Neural crest cell (in vitro differentiated cells): ENCODE measurements at places on chromosomes 4 and X. TPM values are rescaled to one million over a fixed set of nuclear protein-coding genes. Genes with fewer than 3 reads are reported as not detected.
A peak's percentile ranks its signal among the peaks of the same experiment; 100 is the strongest.

BEND2 gene
- not detected in 2 replicates for total RNA-seq

FGA gene
- not detected in 2 replicates for total RNA-seq

ZNF81 gene
- total RNA-seq = 10.1 and 12.3 TPM in 2 replicates

DNA sequence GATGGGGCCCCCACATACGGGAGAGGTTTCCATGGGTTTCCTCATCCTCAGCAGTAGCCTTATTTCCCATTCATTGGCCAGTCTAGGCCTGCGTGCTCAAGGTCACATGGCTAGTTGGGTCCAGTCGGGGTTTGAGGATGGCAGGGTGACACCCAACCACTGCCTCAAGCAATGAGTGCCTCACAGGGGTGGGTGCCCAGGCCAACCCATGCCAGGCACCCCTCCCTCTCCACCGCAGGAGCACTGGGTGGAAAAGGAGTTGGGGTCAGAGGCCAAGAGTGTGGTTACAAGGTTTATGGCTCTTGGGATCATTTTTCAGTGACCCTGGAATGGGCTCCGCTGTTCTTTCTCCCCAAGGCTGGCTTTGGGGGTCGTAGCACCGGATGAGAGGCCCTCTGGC, 3.1 kb downstream of the NSG1 start:
- DNase-seq = no peak

DNA sequence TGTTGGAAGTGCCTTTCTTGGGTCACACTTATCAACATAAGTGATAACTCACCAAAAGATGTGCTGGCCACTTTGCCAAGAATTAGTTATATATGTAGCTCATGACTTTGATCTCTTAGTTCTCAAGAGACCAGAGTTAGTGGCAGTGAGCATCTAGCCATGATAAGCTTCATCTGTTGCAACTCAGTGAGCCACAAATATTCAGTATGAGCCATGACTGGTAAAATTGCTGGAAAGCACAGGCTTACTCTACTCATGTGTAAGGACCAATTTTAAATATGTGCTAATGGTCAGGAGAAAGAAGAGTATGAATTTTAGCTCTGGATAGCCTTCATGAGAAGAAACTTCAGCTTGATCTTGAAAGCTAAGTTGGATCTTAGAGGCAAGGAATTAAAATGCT, 59.4 kb upstream of the TLL1 start:
- no peak for DNase-seq

GRCh38 chr4:98828801-98829200, 100.1 kb downstream of the EIF4E start:
- DNase-seq = no peak

DNA sequence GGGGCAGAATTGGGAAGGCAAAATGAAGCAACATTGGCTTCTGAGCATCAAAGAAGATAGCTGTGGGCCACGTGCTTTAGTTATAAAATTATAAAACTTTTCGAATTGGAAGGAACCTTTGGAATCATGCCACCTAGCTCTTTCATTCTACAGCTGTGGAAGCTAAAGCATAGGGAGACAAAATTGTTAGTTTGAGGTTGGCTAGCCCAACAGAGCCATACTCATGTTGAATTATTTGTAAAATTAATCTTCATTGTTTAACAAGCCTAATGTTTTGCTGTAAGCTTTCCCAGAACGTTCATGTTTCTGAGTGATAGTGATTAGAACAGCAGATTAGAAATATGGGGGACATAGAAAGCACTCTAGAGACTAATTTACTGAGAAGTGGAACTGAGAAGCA, 35.9 kb downstream of the HHIP start:
- DNase-seq = no peak

DNA sequence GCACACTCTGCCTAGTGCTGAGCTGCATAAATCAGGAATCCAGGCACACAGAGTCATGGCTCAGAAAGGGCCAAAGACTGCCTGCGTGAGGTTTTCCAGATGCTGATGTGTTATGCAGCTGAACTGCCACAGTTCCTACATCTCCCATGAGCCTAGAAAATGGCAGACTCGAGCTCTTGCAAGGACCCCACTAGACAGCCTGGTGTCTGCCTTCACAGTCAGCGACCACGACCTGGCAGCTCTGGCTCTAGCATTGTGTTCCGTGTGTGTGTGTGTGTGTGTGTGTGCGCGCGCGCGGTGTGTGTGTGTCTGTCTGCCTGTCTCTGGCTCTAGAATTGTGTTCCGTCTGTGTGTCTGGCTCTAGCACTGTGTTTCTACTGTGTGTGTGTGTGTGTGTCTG, 203.6 kb upstream of the AGTR2 start:
- no peak for DNase-seq

GRCh38 chr4:138894709-138895108, 120.9 kb upstream of the NOCT start:
- no peak for DNase-seq

DNA sequence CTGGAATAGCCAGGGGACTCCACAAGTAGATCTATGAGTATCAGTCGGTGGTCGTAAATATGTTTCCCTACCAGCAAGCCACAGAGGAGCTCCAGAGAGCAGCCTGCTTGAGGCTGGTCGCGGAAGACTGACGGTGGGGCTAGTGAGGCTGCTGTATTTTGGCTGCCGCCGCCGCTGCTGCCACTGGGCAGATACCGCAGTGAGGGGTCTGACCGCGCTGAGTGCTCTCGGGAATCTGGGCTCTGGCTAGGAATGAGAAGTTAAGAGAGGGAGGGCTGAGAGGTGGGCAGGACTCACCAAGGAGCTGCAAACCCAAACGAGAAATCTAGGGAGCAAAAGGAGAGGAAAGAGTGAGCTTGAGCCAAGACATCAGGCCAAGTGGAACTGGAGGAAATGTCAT, at the start of gene EXOC1L:
Gene EXOC1L, plus strand, starts transcription at position 157 of the 400 bp plus-strand sequence. Its CDS starts 237 bp downstream, at position 394.
- peak; percentile 35 for DNase-seq

- DNase-seq = no peak
Observed at GRCh38 chr4:123825596-123826291, 429.1 kb downstream of the SPRY1 start.

GRCh38 chr4:169619518-169619957, 840 bp upstream of the CLCN3 start:
- DNase-seq = no peak

DNA sequence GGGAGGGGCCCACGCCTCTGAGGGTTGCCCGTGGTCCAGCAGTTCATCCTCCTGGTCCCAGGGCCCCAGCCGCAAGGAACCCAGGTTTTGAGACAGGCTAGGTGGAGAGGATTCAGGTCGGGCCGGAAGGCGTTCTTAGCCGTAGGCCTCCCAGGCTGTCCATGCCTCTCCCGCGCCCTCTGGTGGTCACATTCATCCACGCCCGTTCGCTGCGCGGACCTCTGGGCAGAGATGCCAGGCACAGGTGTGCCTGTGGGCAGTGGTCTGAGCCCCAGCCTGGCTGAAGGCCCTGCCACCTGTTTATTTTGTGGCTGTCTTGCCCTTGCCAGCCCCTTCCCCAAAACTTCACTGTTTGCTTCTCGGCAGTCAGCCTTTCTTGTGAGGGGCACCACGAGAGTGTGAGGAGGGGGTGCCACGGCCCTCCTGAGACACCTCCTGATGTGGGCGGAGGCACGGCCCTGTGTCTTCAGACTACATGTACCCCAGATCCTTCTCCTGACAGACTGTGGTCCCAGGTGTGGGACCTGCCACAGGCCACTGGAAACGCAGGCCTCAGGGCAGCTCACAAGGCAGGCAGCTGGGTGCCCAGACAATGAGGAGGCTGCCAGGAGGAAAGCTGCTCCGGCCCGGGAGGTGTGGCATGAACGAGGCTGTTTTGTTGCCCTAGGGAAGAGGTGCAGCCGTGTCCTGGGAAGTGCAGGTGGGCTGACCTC, 5.0 kb downstream of the UVSSA start:
- DNase-seq = peak; percentile 92

DNA sequence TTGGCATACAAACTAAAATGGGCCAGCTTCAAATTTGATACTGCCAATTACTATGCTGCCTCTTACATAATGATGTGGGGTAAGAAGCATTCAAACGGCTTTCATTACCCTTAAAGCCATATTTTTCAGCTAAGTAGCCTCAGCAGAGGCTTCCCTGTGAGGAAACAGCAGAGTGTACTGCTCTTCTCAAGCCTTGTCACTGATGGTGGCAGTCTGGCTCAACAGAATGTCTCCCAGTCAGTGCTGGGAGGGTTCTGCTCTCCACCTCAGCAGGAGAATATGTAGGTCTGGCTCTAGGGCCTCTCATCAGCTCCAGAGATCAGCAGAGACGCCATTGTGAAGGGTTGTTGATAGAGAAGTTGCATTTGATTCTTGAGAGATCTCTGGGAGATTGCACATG, 44.6 kb upstream of the MBNL3 start:
- DNase-seq = no peak

GRCh38 chr4:128573781-128574508, 235.6 kb upstream of the JADE1 start:
- no peak for DNase-seq

GRCh38 chr4:110216129-110216528, 17.7 kb upstream of the ELOVL6 start:
- DNase-seq = no peak

- no peak for DNase-seq
Observed at GRCh38 chr4:141248029-141248428, 27.3 kb downstream of the ZNF330 start.

DNA sequence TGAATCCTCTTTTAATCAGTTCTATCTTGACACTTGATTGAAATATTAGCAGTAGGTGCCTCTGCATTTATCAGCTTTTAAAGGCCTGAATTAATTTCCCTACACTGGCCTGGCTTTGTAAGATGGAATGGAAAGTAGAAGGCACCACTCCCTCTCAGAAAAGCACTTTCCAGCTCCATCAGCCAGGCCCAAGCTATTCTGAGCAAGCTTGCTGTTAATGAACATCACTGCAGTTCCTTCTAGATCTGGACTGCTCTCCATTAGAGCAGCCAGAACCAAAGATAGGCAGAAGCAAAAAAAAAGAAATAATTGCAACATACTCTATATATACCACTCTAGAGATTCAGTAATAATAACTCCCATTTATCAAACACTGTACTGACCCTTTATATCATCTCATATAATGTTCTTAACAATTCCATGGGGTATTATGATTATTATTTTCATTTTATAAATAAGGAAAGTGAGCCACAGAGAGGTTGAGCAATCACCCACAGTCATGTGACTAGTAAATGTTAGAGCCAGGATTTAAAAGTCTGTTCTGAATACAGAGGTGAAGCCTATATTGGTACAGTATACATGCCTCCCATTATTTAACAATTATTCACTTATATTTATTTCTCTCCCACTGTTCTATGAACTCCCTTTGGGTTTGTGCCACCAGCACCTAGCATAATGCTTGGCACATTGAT, 39.4 kb upstream of the GPC3 start:
- no peak for DNase-seq

DNA sequence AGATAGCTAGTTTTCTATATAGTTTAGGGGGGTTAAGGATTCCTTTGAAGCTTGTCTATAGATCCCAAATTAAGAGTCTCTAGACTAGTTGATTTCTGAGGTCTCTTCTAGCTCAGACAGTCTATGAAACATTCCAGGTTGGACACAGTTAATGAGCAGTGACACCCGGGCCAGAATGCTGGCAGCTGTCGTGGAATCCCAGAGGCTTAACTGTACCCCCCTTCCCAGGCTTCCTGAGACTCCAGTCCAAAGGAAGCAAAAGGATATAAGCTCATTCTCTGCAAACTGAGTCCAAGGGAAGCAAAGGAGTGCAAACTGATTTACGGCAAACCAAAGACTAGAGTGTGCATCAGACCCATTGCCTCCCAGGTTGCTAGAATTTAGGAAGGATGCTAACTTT, 62.9 kb downstream of the DCX start:
- DNase-seq = no peak
